ENCODE measurements at places on chromosomes 11 and 22. TPM values are rescaled to one million over a fixed set of nuclear protein-coding genes. Genes with fewer than 3 reads are reported as not detected.

TESMIN gene
- 15.4 TPM for total RNA-seq

P2RY2 gene
- 21.6 TPM for total RNA-seq

RFPL3 gene
- total RNA-seq = not detected

RPLP2 gene
- total RNA-seq = 1,487 TPM

MS4A6E gene
- total RNA-seq = not detected

C22orf15 gene
- total RNA-seq = not detected

TMEM223 gene
- 9.1 TPM for total RNA-seq

KCNJ11 gene
- total RNA-seq = not detected

FAM180B gene
- total RNA-seq = not detected

OR5L1 gene
- not detected for total RNA-seq
